ENCODE measurements at places on chromosomes 7 and 10.

DNA sequence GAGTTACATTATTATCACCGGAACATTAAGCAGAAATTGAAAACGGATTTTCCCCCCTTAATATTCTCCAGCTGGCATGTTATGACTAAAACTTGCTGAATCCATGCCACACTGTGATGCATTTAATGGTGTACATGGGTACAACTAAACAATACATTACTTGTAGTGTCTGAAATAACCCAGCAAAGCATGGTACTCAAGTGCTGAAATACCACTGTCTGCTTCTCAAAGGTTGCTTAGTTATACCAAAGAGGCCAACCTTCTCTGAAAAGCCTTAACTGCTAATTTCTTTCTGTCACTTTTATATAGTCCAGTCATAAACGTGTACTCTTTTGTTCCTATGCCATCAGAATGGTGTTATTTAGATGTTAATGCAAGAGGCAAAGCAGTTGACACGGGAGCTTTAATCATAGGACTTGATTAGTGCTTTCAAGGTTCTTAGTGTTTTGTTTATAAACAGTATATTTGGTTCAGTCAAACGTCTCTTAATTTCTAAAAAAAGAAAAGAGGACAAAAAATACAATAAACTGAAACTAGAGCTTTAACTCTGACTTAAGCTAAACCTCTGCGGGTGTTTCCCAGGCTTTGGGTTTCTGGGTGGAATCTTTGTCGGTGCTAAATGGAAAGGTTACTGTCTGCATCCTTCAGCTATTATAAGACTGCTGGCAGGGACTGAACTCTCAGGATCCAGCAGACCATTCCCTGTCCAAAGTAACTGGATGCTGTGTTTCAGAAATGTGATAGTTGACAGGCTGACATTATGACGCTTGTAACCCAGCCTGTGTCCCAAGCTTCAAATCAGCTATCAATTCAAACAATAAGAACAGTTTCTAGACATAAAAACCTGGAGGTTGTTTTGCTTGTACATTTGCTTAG is 202.6 kb downstream of the PPP1R3A start:
- DNase-seq, result no peak

DNA sequence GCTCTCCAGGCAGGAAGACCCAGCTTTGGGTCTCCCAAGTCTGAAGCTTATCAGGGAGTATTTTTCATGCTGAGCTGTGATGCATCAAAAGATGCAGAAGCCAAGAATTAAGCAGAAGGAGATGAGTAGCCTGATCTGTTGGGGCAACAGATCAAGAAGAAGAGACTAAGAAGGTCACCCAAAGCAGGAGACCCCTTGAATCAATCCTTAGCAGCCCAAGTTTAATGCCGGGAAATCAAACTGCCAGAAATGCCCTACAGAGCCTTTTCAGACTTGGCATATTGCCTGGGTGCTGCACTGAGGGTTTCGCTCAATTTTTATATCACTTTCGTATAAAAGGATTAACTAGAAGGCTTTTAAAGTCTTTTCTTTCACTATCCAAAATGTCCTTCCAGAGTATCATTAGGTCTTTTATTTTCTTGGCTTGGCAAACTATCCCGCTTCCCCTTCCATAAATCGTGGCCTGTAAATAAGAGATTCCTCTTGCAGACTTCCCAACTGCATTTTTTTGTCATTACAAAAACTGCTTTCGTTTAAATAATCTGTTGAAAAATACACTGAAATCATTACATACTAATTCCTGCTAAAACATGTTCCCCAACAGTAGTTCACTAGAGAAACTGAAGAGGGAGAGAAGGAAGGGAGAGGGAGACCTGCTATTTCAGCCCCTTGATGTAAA is 49.0 kb upstream of the STK17A start:
- DNase-seq, result no peak

- DNase-seq, result no peak
Measured at GRCh38 chr10:117264782-117265181, 23.9 kb downstream of the SLC18A2 start.

- no peak for DNase-seq
Measured at GRCh38 chr10:26412932-26413331, 25.2 kb upstream of the APBB1IP start.

DNA sequence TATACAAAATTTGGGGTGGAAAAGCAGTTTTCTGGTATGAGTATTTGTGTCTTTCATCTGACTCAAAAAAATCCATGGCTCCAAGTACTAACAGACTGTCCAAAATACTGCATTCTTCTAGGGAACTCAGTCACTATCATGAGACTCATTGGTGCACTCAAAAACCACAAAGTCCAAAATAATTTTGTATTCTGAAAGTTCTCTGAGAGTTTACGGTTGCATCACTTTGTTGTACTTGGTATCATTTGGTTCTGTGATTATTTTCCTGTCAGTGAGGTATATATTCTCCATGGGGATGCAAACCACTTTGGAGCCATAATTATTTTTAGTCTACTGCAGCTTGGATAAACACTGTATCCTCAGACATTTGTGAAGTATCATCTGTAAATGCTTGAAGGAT is 28.0 kb upstream of the CABCOCO1 start:
- DNase-seq, result no peak

- DNase-seq, result no peak
Measured at GRCh38 chr7:47934831-47935230, 13.4 kb downstream of the PKD1L1 start.

DNA sequence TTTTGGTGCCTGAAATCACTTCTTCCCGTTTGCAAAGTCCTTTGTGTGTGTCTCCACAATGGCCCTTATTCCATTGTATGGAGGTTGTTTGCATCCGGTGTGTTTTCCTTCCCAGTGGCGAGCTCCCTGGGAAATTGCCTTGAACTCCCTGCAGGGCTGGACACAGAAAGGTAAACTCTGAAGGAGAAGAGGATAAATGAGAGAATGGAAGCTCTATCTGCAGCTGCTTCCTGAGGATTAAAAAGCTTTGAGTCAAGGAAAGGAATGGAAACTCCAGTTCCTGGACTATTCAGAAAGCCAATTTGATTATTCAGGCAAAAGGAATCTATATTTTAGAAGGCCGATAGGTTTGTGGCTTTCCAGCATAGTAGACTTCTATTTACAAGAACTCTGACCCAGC is 4.4 kb upstream of the GRK5 start:
- DNase-seq, result no peak

DNA sequence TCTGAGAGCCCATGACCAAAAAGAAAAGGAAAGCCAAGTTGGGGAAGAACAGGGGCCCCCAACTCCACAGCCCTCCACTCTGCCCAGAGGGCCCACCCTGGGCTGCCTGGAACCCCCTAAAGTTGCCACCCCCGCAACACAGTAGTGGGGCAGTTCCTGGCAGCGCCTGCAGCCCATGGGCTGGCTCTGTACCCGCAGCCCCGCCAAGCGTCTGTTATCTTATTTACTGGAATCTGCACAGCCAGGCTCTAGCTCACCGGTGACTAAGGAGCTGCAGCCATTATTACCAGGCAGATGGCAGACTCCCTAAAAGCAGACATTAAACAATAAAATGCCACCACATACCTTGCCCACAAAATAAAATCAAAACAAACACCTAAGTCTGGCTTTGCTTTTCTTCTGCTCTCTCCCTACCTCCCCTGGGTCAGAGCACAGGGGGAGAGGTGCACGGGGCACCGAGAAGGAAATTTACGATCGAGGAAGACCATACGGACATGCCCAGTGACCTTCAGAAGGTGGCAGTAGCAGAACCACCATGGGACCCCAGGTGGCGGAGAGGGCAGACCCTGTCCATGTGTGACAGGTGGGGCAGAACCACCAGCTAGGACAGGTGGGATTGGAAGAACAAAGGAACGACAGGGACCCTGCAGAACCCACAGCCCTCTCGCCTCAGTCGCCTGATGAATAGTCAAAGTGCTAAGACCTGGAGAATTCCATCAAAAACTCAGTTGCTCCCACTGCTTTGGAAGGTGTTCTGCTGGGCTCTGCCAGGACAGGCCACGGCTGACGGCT is 66.3 kb downstream of the PRKAG2 start:
- no peak for DNase-seq

DNA sequence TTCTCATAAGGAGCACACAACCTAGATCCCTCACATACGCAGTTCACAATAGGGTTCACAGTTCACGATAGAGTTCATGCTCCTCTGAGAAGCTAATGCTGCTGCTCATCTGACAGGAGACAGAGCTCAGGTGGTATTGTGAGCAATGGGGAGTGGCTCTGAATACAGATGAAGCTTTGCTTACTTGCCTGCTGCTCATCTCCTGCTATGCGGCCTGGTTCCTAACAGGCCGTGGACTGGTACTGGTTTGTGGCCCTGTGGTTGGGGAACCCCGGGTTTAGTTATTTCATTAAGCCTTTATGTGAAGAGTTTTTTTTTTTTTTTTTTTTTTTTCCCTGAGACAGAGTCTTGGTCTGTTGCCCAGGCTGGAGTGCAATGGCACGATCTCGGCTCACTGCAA is 19.4 kb downstream of the SLK start:
- DNase-seq, result no peak

- DNase-seq, result no peak
Measured at GRCh38 chr10:116654816-116655215, 34.1 kb downstream of the PNLIPRP2 start.

GRCh38 chr7:44071726-44072363 is 6.5 kb upstream of the PGAM2 start:
- DNase-seq, result no peak

- no peak for DNase-seq
Measured at GRCh38 chr7:18565337-18565736, 69.8 kb downstream of the HDAC9 start.

DNA sequence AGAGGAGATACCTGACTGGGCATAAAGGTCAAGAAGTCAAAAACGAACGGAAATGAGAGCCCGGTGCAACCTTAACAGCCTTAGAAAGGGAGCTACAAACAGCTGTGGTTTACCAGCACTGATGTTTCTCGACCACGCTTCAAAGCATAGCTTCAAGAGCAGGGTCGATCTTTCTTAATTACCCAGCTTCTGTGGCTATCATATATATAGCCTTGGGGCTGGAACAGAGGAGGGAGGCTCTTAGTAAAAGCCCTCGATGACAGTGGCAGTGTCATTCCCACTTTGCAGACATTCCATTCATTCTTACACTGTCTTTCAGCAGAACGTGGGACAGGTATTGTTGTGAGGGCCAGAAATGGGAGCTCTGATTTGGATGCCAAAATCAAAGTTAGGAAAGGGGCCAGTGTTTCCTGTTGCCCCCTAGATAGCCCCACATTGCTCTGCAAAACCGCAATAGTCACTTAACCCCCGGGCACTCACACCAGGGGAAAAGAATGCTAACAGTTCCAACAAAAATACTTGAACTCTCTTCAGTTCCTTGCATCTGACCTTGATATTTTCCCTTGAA is 141.5 kb downstream of the MTPAP start:
- DNase-seq, result no peak

DNA sequence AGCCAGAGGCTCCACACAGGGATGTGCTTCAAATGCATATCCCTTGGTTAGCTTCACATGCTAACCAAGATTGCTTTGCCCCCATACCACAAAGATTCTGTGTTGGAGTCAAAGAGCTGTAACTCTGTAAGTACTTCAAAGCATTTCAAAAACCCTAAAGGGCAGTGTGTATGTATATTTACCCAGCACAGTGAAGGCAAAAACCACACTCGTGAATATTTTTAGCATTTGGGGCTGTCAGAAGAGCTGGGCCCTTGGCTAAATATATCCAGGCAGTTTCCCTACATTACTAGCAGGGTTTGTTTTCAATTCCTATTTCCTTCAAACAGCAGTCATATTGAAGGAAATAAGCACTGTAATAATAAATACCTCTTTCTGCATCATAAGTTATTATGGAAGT is 84.2 kb upstream of the STEAP1B start:
- DNase-seq, result no peak

GRCh38 chr7:158328376-158329013 is 259.1 kb downstream of the PTPRN2 start:
- DNase-seq, result no peak

- DNase-seq, result no peak
Measured at GRCh38 chr7:80644054-80644453, 5.6 kb downstream of the CD36 start.

GRCh38 chr7:14336256-14336655 is 346.8 kb upstream of the ETV1 start:
- no peak for DNase-seq

DNA sequence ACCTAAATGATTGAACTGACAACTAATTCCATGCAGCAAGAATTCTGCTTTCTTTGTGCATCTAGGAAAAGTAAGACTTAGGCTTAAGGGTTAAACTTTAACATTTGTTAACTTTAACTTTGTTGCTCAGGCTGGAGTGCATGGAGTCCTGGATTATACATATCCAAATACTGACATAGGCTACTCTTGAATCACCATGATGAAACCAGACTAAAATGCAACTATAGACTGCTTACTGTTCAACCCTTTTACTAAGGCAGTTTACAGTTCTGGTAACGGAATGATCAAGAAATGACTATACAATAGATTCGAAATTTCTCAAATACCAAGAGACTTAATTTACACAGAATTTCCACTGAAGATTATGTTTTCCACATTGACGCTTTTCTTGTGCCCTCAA is 52.0 kb downstream of the PUS7 start:
- DNase-seq, result no peak

DNA sequence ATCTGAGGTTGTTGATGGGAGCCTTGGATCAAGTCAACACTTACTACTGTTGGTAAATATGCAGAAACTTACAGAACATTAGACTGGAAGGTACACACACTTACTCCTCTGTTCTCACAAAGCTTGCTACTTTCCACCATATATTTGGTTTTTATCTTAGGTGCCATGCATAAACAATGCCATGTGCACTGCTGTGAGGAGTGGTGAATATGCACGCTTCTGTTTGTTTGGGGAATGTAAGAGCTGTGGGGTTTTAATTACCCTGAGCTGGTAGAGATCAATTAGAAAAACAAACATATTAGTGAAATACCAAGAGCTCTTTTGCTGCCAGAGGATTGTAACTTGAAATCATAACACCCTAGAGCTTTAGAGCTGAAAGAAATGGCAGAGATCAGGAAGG is 79.8 kb upstream of the ARID5B start:
- DNase-seq, result no peak

GRCh38 chr10:88941026-88941425 is 11.5 kb downstream of the ACTA2 start:
- no peak for DNase-seq

DNA sequence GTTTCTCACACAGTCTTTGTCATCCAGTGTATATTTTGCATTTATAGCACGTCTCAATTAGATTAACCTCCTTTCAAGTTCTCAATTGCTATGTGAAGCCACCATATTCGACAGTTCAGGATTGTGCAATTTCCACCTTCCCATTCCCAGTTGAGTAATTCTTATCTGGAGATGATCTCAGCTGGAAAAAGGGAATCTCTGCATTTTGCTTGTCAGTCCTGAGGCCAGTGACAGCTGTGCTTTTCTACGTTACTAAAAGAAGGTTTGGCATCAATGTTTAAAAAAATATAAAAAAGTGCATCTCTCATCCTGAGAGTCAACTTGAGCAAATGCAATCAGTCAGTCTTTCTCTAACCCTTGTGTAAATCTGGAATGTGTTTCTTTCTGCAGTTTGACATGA is 247.7 kb downstream of the PRKG1 start:
- DNase-seq, result no peak
